NCI-H2171 treated with DMSO at 0.1 percent for 48 hours (cell line): ENCODE measurements at places on chromosomes 13 and 19.
A peak's percentile ranks its signal among the peaks of the same experiment; 100 is the strongest.

GRCh38 chr19:31301306-31301980, 47.8 kb downstream of the TSHZ3 start:
- no peak for DNase-seq

- no peak for DNase-seq
Measured at GRCh38 chr19:11286312-11286974, 9.5 kb upstream of the TSPAN16 start.

DNA sequence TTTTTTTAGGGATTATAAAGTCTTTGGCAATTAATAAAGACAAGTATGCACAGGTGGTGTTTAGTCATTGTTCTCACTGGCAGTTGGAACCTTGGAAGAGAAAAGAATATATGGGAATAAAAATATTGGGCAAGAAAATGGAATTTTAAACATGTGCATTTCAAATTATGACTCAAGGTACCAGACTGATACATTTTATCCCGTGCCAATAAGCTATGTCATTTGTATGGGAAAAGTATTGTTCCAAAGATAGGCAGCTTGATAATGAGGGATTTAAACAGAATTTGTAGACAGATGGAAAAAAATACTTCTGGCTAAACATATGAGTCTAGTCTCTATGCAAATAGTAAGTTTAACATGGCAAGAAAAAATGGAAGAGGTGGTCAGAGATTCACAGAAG, 169.5 kb upstream of the UFM1 start:
- DNase-seq, result no peak

GRCh38 chr13:40466272-40466671, 200.2 kb downstream of the FOXO1 start:
- no peak for DNase-seq

- DNase-seq, result no peak
Measured at GRCh38 chr13:27921961-27922882, 2.4 kb downstream of the PDX1 start.

DNA sequence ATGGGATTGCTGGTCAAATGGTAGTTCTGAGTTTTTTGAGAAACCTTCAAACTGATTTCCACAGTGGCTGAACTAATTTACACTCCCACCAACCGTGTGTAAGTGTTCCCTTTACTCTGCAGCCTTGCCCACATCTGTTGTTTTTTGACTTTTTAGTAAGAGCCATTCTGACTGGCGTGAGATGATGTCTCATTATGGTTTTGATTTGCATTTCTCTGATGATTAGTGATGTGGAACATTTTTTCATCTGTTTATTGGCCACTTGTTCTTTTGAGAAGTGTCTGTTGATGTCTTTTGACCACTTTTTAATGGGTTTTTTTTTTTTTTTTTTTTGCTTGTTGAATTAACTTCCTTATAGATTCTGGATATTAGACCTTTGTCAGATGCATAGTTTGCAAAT, 4.3 kb downstream of the CAB39L start:
- DNase-seq, result peak; percentile 7

- no peak for DNase-seq
Measured at GRCh38 chr13:113295776-113296175, 1.3 kb upstream of the LAMP1 start.

DNA sequence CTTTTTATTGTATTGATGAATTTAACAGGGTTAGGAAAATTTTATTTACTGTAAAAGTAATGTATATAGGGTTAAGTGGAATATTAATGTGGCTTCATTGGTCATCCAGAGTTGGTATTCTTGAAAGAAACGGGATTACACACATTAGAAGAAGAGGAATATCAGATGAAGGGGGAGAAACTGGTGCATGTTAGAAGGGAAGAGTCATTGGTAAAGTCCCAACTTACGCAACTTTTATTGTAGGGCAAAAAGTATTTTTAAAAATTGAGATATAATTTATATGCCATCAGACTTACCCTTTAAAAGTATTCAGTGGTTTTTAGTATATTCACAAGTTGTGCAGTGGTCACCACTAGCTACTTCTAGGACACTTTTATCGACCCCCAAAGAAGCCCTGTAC, 47.3 kb downstream of the DNAJC3 start:
- DNase-seq, result no peak

- no peak for DNase-seq
Measured at GRCh38 chr13:112783135-112783977, 93.5 kb downstream of the ATP11A start.

- DNase-seq, result no peak
Measured at GRCh38 chr19:51342631-51343569, 961 bp upstream of the VSIG10L start.

GRCh38 chr13:104296286-104296685, 1230.1 kb upstream of the SLC10A2 start:
- no peak for DNase-seq

DNA sequence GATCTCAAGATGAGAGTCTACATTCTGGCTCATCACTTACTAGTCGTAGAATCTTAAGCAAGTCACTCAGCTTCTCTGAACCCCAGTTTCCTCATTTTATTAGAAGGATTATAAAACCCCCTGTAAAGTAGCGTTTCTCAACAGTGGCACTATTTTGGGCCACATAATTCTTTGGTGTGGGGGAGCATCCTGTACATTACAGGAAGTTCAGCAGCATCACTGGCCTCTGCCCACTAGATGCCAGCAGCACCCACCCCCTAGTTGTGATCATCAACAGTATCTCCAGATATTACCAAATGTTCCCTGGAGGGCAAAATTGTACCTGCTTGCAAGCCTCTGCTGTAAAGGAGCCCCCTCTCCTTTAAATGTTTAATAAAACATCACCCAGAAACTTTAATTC, 22.6 kb downstream of the STARD13 start:
- no peak for DNase-seq

- DNase-seq, result peak; percentile 51
Measured at GRCh38 chr13:99967498-99967868, 4.1 kb downstream of the ZIC5 start.

DNA sequence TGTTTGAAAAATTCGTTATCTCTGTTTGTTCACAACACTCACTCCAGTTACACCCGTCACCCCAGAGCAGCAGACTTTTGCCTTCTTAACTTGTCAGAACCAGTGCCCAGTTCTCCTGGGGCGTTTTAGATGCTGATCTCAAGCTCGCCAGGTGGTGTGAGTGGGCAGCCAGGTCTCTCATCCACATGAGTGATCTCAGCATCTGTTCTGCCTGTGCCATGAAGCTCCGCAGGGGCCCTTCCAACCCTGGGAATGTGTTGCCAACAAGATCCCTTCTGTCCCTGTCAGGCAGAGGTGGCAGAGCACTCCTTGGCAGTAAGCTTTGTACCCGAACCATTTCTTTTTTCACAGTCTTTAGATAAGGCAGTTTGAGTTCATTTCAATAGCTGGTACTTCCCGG, 896.5 kb downstream of the UQCRFS1 start:
- peak; percentile 14 for DNase-seq

- DNase-seq, result no peak
Measured at GRCh38 chr13:93378184-93378583, 151.6 kb downstream of the GPC6 start.

GRCh38 chr13:28496188-28496564, 1.2 kb upstream of the FLT1 start:
- DNase-seq, result no peak

- no peak for DNase-seq
Measured at GRCh38 chr13:111920306-111920931, 146.5 kb upstream of the SOX1 start.

GRCh38 chr19:14198384-14199376, 7.3 kb downstream of the ADGRL1 start:
- DNase-seq, result peak; percentile 39

DNA sequence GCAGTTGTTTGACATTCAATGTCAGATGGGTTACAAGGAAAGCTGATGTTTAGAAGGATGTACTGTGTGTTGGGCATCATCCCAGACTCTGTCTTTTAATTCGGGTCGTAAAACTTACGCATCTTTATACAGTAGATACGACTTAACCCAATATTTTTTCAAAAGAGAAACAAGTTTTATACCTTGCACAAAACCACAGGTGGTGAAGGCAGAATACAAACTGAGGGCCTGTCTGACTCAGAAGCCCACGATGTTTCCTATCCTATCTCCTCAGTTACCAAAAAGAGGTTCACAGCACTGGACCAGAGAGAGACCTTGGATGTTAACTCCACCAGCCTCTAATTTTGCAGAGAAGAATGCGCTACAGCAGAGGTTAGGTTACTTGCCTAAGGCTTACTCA, 477.0 kb downstream of the FOXO1 start:
- no peak for DNase-seq
